ENCODE measurements at places on chromosomes 11 and 22. TPM values are rescaled to one million over a fixed set of nuclear protein-coding genes. Genes with fewer than 3 reads are reported as not detected.

DUSP8 gene
- total RNA-seq, result 3.3 TPM

H19 gene
- 6.5 TPM for total RNA-seq

OR5P2 gene
- not detected for total RNA-seq

SPON1 gene
- total RNA-seq, result 0.13 TPM

POU2AF1 gene
- total RNA-seq, result not detected

MOB2 gene
- 28.5 TPM for total RNA-seq

MUC6 gene
- total RNA-seq, result not detected

OR2AG2 gene
- total RNA-seq, result not detected

PRPF19 gene
- 115 TPM for total RNA-seq

SLC22A12 gene
- total RNA-seq, result not detected

RRP8 gene
- 17.4 TPM for total RNA-seq

MS4A6E gene
- not detected for total RNA-seq

SHANK2 gene
- not detected for total RNA-seq

SERHL2 gene
- 2.9 TPM for total RNA-seq

XKR3 gene
- not detected for total RNA-seq

PLAAT5 gene
- not detected for total RNA-seq

KCNJ1 gene
- not detected for total RNA-seq

GSTT2B gene
- 11.7 TPM for total RNA-seq

KCNQ1OT1 gene
- 0.10 TPM for total RNA-seq

CBLIF gene
- not detected for total RNA-seq

GUCY1A2 gene
- 0.05 TPM for total RNA-seq

AQP11 gene
- 0.20 TPM for total RNA-seq

VPREB1 gene
- not detected for total RNA-seq

POU2AF2 gene
- not detected for total RNA-seq

MS4A3 gene
- total RNA-seq, result not detected

CNGA4 gene
- total RNA-seq, result not detected

EMID1 gene
- 1.9 TPM for total RNA-seq

SLC3A2 gene
- 171 TPM for total RNA-seq

SDHD gene
- 117 TPM for total RNA-seq

INPP5J gene
- not detected for total RNA-seq

KCTD17 gene
- 38.0 TPM for total RNA-seq

OR2AG1 gene
- not detected for total RNA-seq

MICAL3 gene
- total RNA-seq, result 21.7 TPM

OR10S1 gene
- not detected for total RNA-seq

GNAZ gene
- 0.47 TPM for total RNA-seq

PIH1D2 gene
- 0.64 TPM for total RNA-seq

LMO2 gene
- 23.7 TPM for total RNA-seq

SORL1 gene
- 0.07 TPM for total RNA-seq

OR51B2 gene
- not detected for total RNA-seq

SLCO2B1 gene
- 0.15 TPM for total RNA-seq

PGA5 gene
- not detected for total RNA-seq

SLC22A8 gene
- not detected for total RNA-seq

MTNR1B gene
- not detected for total RNA-seq
